ENCODE measurements at places on chromosomes 5 and 9.

- DNase-seq: no peak
These were observed 1.4 kb downstream of the PRELID2 start for GRCh38 chr5:145833631-145834200.

DNA sequence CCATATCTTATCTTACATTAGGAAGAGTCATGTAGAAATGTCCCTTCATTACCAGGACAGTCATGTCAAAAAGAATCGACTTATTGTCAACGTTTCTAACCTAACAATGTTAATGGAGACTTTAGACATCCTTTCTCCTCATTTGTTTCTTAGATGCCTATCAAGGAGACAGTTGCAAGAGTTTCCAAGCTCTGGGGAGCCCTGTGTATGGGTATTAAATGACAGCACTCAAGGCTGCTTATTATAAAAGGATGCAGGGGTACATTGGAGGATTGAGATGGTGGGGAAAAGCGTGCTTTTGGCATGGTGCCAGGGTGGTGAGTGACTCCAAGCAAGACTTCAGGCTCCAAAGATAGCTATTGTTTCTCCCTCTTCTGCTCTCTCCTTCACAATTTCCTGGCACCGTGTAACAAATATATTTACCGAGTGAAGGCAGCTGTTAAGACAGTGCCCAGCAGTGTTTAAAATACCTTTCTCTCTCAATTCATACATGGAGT is 461.3 kb upstream of the CLINT1 start:
- no peak for DNase-seq

GRCh38 chr9:84123648-84124406 is 143.2 kb downstream of the RMI1 start:
- DNase-seq: no peak

DNA sequence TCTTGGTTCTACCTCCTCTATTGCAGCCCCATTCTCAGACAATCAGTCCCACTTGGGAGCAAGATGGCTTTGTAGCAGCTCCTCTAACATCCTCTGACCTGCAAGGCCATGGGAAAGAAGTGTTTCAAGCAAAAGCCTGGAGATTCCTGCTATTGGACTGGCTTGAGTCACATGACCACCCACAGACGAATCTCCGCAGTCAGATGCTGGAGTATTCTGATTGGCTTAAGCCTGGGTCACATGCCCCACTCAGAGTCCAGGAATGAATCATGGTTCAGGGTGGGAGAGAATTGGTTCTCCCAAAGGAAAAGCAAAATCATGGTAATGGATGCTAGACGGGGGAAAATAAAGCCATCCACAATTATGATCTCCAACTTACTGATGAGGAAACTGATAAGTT is 22.6 kb upstream of the LMX1B start:
- DNase-seq: no peak

GRCh38 chr5:56829137-56829908 is 14.0 kb downstream of the MAP3K1 start:
- peak; percentile 58 for DNase-seq

DNA sequence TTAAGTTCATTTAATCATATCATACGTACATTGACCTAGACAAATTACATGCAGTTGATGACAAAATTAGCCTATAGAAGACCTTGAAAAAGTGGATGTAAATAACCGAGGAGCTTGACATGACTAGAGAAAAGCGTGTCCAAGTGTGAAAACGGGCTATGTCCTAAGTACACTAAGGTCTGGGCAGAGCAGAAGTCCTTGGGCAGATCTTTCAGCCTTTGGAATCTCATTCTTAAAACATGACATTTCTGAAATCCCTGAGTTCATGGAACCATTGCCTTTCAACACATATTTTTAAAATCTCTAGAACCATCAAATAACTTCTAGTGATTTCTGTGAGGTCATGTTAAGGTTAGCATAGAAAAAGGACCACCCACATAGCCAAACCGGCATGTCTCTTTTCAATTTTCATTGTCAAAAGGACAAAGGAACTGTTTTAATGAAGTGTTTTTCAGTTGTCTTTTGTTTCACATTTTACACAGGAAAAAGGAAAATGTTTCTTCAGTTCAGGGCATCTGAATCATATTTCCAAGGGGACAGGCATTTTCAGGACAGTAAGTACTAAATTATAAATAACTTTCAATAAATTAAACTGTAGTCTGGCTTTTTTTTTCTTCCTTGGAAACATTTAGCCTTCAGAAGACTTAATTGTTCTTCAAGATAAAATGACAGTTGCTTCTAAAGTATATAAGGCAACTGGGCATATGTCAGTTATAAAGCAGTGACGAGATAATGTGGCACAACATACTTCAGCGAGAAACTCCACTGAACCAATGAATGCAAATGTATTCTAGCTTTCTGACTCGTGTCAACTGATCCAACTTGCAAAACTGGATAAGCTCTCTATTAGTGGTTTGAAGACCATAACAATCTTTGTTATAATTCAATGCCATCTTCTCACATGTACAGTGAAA is 416.8 kb downstream of the NFIB start:
- no peak for DNase-seq

GRCh38 chr9:124506931-124507879 is at the start of gene NR5A1:
Gene NR5A1, minus strand, starts transcription at chr9:124507399. Its CDS starts 4,004 bp downstream, at chr9:124503395.
- no peak for DNase-seq

- no peak for DNase-seq
These were observed 33.7 kb downstream of the LHX2 start for GRCh38 chr9:124045076-124045829.

GRCh38 chr5:138702166-138703077 is 50.8 kb upstream of the CTNNA1 start:
- DNase-seq: no peak

DNA sequence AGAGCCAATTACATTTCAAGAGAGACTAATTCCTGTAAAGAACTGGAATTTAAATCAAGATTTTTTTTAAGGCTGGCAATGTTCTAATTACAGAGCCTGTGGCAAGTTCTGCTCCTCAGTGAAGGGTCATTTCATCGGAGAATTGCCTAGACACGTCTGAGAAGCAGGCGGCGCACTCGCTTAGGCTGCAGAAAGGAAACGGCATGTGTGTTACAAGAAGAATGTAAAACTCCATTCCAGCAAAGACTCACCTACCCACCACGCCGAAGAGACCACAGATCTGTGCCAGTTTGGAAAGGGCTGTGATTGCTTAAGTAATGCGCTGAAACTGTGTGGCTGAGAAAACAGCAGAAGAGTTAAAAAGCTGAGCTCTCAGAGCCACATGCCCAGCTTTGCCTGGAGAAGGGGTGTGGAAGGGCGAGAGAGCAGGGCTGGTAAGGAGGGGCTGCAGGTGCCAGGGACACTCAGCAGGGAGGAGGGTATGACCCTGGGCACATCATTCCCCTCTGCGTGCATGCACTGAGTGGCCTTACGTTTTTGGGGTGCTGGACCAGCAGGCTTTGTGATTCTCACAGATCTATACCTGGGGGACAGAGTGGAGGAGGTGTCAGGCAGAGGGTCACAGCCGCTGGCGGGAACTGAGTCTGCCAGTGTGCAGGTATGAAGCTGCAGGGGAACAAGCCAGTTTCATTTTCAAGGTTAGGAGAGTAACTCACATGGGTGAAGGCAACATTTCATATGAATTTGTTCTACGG is 17.8 kb upstream of the SLC25A51 start:
- no peak for DNase-seq

- DNase-seq: no peak
These were observed 35.9 kb upstream of the HSPA9 start for GRCh38 chr5:138610918-138611677.

- DNase-seq: no peak
These were observed 44.5 kb upstream of the NR5A1 start for GRCh38 chr9:124551472-124552272.

- DNase-seq: no peak
These were observed 277.7 kb downstream of the MSX2 start for GRCh38 chr5:175001876-175002645.

GRCh38 chr9:86481466-86481865 is 127.3 kb upstream of the TUT7 start:
- no peak for DNase-seq

DNA sequence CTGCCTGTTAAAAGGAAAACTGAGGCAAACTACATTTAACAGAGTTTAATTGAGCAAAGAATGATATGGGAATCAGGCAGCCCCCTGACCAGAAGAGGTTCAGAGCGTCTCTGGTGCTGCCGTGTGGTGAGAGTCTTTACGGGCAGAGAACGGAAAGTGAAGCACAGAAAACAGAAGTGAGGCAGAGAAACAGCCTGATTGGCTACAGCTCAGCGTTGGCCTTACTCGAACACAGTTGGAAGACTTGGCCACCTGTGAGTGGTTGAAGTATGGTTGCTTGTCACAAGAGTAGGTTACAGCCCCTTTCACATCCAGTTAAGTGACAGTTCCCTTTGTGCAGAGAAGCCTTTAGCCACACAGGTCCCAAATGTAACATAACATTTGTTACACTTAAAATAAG is 16.9 kb upstream of the FBP1 start:
- DNase-seq: peak; percentile 64

DNA sequence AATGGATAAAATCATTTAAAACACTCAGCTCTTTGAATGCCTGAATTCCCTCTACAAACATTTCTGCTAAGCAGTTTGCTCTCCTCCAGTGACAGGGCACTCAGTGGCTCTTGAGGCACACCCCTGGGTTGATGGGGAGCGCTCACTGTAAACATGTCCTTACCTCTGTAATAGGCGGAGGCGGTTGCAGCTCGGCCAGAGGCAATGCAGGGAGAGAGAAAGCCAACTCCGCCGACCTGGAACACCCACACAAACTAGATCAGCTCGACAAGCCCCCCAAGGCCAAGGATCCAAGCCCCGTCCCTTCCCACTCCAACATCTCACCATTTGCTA is 329 bp downstream of the CDC23 start:
- no peak for DNase-seq

GRCh38 chr9:14692470-14693250 is 572 bp downstream of the ZDHHC21 start:
- peak; percentile 5 for DNase-seq

GRCh38 chr9:19624519-19624918 is 164.3 kb downstream of the SLC24A2 start:
- DNase-seq: no peak

All from CD4-positive, alpha-beta T cell treated with Interferon alpha-2 for 1 hour (primary cell).